Activated naive CD4-positive, alpha-beta T cell treated with anti-CD3 and anti-CD28 coated beads for 36 hours (primary cell): ENCODE measurements at places on chromosomes 4 and X.
A peak's percentile ranks its signal among the peaks of the same experiment; 100 is the strongest.

DNA sequence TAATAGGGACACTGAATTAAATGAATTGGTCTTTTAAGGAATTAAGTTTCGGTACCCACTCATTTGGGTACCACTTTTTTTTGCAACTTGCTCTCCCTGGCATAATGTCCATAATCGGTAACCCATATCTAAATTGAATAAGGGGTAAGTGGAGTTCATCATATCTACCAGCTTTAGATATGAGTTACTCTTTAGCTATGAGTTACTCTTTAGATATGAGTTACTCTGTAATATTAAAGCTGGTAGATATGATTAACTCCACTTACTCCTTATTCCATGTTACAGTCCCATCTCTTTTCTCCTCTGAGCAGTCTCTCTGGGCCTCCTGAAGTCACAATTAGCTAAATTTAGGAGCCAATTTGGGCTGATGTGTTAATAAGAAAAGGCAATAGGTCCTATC, 85.7 kb downstream of the TEX13C start:
- no peak for DNase-seq

GRCh38 chrX:11787564-11787963, 29.5 kb downstream of the MSL3 start:
- peak; percentile 89 for DNase-seq

- no peak for DNase-seq
These were observed 125.9 kb downstream of the AMELX start for GRCh38 chrX:11419102-11419501.

- no peak for DNase-seq
These were observed 1.2 kb upstream of the ELF4 start for GRCh38 chrX:130111220-130112154.

DNA sequence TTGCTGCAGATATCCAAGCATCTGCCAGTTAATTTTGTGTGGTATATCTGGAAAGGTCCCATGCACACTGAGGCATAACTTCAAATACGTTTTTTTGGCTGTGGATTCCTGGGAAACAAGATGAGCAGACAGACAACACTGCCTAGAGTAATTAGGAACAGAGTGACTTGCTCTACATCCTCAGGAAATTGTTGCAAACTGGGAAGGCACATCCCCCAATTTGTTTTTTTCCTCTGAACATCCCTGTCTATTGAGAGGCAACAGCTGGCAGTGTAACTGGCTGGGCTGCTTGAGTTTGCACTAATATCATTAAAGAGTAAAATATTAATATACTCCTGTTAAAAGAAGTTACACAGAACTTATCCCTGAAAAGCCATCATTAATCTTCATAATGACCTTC, 207.7 kb upstream of the SLIT2 start:
- DNase-seq, result no peak

- DNase-seq, result no peak
These were observed 179.2 kb downstream of the SLC7A11 start for GRCh38 chr4:138062929-138063328.

- DNase-seq, result no peak
These were observed 75.0 kb downstream of the LRBA start for GRCh38 chr4:150940123-150940522.

- no peak for DNase-seq
These were observed 40.4 kb downstream of the MAP7D3 start for GRCh38 chrX:136210806-136211205.

- DNase-seq, result no peak
These were observed 139.5 kb downstream of the CPZ start for GRCh38 chr4:8732092-8732491.
